ENCODE measurements at places on chromosomes 3 and 15.

DNA sequence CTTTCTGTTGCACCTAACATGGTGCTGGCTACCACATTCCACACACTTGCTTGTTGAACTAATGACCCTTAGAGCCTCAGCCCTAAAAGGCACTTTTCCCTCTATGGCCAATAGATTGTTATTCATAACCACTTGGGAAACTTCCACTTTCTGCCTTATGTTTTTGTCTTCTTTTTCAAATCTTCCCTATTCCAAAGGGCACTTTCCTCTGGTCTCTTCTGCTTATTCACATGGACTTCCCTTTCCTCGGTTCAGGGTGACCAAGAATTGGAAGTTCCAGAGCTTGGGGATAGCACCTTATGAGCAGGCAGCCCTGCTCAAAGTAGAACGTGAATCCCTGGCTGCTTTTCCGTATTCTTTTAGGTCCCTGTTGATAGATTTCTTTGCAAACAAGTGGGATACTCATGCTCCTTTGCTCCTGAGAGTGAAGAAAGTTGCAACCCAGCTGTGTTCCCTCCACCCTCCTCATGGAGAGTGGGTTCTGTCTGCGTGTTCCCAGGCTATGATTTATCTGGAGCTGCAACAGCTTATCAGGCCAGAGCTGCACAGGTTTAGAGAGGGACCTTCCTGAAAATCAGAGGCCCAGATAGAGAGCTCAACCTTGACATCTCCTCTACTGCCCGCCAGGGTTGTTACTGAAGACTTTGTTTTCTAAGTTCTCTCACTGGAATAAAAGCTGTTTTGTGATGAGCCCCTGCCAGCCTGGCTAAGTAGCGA lies 58.8 kb upstream of the MYZAP start:
- no peak for DNase-seq

DNA sequence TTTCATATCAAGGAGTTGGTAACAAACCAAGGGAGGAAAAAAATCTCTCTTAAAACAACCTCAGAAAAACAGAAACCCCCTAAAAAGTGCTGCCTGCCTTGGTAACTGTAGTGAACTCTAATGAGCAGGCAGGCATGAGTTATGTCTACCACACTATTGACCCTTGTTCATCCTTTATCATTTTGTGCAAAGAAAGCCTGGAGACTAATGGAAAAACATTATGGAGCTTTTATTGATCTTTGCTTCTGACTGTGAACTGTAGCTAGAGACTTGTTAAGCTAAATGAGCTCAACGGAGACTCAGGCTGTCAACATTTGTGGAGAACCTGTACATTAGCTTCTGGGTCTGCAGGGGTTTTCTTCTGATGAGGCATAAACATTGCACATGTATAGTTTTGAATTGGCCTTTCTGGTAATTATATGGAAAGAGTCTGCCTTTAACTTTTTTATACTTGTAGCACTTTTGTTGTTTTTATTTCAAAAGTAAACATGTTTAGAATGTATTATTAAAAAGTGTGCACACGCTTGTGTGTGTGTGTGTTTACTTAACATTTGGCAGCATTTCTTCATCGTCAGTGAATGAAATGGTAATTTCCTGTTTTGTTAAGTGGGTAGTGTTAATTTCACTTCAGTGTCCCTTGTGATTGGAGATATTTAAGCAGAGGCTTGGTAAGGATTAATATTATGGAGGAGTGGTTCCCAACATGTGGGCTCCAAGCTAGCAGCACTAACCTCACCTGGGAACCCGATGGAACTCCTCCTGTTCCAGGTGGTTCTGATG lies 15.9 kb upstream of the SPTSSB start:
- no peak for DNase-seq

DNA sequence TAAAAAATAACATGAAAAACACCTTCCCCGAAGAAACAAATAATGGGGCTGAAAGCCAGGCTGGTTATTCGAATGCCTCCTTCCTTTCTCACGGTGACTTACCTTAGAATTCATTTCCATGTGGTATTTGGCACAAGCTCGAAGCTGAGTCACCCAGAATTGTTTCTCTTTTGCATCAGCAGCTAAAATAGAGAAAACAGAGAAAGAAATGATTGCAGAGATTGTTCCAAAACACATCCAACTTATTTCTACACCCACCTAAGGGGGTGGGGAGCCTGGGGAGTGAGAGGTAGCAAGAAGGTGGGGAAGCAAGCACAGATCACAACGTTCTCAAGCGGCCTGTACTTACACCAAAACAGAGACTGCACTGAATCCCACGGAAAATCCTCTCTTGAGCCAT lies 104.7 kb downstream of the OSBPL10 start:
- DNase-seq = no peak

DNA sequence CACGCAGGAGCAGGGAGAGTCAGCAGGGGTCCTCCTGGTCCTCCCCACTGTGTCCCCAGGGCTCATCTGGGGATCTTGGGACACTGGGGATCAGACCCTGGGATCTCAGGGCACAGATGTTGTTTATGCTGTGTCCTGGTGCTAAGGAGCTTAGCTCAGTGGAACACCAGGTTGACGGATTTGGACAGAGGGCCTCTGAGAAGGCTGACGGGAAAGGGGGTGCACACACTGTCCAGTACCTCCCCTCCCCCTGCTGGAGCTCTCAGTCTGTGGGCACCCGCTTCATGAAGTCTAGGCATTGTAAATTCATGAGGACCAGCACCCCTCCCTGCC lies 21.9 kb upstream of the SEMA3F start:
- DNase-seq = no peak

Data from activated T-cell treated with anti-CD3 and anti-CD28 coated beads for 24 hours (primary cell).